ENCODE measurements at places on chromosomes 1 and 21. TPM values are rescaled to one million over a fixed set of nuclear protein-coding genes. Genes with fewer than 3 reads are reported as not detected.

- no peak for DNase-seq
Observed at GRCh38 chr1:58808077-58808476, 24.2 kb upstream of the JUN start.

DNA sequence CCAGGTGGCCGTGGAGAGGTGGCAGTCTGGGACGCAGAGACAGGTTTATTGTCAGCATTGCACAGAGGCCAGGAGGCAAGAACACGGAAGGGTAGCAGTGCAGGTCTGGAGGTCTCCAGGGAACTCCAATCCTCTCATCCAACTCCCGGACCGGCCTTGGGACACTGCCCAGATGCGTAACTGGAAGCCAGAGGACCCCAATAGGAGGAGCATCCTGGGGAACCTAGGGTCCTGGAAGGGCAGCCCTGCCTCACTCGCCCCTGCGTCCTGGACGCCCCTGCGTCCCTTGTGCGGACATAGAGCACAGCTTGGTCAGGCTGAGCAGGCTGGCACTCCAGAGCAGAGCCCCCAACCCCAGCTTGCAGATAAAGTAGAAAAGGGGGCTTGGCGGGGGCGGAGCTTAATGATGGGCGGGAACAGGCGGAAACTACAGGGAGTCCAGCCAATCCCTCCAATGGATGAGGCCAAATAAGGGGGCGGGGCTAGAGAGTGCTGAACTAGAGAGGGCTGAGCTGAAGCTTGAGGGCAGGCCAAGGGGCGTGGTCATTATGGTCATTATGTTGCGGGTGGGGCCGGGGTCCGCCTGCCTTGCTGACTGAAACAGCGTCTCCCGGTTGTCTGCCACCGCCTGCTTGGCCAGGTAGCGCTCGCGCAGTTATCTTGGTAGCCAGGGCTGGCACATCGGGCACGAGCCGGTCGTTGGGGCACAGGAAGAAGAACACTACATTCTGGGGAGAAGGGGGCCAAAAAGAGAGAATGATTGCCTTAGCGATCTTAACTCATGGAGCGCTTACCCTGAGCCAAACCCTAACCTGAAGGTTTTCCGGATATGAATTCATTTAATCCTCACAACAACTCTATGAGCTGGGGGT lies 3.7 kb upstream of the ARHGEF19 start:
- DNase-seq = peak; percentile 80

DNA sequence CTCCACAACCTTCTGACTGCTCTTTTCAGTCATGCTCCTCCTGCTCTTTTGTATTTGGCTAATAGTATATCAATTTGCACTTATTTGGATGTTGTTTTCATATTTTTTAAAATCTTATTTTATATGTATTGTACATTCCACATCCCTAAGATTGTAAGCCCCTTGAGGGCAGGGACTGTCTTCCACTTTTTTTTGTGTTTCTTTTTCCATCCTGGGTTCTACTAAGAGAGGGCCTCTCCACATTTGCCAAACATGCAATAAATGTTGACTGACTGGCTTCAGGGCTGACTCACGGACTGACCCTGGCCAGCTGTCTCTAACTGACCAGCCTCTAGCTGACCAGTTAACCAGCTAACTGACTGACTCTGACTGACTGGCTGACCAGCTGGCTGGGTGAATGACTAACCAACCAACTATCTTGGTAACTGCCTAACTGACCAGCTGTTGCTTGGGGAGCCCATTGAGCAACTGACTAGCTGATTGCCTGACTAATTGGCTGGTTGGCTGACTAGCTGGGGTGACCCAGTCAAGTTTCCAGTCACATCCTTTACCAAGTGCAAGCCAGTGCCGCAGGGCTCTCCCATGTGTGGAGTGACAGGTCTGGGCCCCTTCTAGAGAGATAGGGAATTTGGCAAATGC lies 16.1 kb downstream of the CSF1 start:
- no peak for DNase-seq

DNA sequence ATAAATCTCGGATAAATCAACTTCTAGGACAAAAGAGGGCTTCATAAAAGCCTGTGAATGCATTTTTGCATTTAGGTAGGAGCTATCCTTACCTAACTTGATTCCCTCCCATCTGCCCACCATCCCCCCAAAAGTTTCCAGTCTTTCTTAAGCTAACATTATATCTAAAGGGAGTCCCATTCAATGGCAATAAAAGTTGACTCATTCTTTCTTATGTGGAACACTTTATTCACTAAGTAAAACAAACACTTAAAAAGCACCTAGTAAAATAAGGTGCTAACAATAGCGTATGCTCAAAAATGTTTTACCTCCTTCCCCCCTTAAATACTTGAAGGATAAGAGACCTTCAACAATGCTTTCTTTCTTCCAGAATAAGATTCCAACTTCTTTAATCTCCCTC lies 83.8 kb downstream of the GON4L start:
- no peak for DNase-seq

Gene TFF2
- 115 TPM for total RNA-seq

Gene TRABD2B
- 11.2 TPM for total RNA-seq

Gene MAP3K7CL
- total RNA-seq = 5.8 TPM

Gene RHD
- total RNA-seq = not detected
